ENCODE measurements at places on chromosomes 3 and 15.

- no peak for DNase-seq
These were observed 354.6 kb downstream of the GAP43 start for GRCh38 chr3:115977866-115978265.

DNA sequence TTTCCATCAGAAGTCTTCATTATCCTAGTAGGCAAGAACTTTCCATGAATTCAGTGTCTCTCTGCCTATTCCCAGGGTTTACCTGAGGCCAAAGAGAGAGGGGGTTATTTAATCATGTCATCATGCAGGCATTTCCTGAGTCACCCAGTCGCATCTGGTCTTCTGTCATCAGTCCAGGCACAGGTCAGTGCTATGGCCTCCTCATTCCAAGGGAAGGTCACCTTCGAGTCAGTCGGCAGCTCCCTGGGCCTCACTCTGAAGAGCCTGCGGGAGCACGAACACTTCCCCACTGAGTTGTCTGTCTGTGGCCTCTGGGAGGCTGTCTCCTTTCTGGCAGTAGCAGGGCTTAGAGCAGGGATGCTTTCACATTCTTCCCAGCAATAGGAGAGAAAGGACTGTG is 26.2 kb upstream of the LRTM1 start:
- peak; percentile 92 for DNase-seq

GRCh38 chr15:65248511-65249255 is 37.4 kb upstream of the CILP start:
- DNase-seq = no peak

DNA sequence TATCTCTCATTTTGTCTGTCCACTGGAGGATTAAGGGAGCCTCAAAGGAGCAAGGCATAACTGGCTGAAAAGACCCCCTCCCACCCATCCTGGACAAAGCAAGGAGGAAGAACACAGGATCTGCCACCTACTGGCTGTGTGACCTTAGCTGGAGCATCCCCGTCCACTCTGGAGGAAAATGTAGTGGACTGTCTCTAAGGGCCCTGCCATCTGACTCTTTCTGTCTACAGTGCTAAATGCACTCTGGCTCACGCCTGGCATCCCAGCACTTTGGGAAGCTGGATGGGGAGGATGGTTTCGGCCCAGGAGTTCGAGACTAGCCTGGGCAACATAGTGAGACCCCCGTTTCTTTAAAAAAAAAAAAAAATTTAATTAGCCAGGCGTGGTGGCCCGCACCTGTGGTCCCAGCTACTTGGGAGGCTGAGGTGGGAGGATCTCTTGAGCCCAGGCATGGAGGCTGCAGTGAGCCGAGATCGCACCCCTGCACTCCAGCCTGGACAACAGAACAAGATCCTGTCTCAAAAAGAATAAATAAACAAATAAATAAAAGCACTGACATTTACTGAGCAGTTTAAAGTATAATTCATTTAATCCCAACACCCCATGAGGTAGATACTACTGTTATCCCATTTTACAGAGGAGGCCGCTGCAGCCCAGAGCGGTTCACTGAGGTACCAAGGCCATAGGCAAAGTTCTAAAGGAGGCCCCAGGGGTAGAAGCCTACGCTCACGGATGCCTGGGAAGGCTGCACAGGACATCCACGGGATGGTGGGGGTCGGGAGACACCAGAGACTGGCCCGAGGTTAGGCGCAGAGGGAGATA is 1.1 kb downstream of the TBC1D2B start:
- no peak for DNase-seq

DNA sequence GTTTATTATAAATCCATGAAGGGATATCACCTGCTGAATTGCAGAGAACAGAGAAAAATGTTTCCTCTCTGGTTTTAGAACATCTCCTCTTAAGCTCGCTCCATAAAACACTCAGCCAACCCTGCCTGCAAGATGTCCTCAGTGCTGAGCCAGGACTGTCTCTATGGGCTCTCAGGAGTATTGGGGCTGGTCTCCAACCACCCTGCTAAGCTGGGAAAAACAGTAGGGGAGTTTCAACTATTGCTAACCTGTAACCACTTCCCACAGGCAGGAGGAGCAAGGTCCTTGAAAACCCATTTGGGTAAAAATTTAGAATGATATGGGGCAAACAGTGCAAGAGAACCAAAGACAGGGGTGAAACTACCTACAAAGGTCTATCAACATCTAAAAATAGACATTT is 34.3 kb downstream of the MYO1E start:
- no peak for DNase-seq

- no peak for DNase-seq
These were observed 97.1 kb upstream of the SLC6A6 start for GRCh38 chr3:14305324-14305723.

DNA sequence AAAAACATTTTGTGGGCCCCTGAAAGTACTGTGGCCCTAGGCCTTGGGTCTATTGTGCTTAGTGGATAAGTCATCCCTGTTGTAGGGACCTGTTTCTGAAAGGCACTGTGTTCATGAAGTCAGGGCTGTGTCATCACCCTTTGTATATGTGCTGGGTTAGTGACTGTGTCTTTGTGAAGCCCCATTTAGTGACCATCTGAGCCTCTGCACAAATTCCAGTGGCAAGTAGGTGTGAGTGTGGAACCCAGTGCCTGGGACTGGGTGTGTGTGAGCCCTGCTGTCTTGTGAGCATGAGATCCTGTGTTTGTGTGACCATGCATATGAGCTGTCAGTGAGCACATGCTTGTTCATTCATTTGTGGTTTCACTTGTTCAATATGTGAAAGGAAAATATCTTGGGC is 1.2 kb upstream of the HYAL1 start:
- peak; percentile 74 for DNase-seq

DNA sequence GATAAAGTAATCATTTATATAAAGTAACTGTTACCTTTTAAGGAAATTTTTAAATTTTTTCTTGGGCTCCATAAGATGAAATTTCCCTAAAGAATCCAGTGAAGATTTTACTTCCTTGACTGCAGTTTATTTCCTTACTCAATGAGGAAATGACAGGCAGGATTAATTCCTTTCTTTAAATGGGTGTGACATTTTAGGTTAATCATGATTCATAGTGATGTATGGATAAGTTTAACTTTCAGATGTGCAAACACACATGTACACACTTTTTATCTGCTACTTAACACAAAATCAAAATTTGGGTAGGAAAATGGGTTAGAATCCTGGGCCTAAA is 11.2 kb upstream of the LEO1 start:
- no peak for DNase-seq
